ENCODE measurements at places on chromosomes 1 and 21. TPM values are rescaled to one million over a fixed set of nuclear protein-coding genes. Genes with fewer than 3 reads are reported as not detected.

The SPATA6 gene
- 17.3 TPM for polyA plus RNA-seq

The DDR2 gene
- polyA plus RNA-seq, result 22.7 TPM

The TDRD5 gene
- 4.7 TPM for polyA plus RNA-seq

The LCE2B gene
- polyA plus RNA-seq, result not detected

The SLC37A1 gene
- polyA plus RNA-seq, result 5.9 TPM

The NPHS2 gene
- 527 TPM for polyA plus RNA-seq

The CREB3L4 gene
- 37.9 TPM for polyA plus RNA-seq

The EPHB2 gene
- polyA plus RNA-seq, result 9.3 TPM

The CASZ1 gene
- 14.6 TPM for polyA plus RNA-seq

The ALG6 gene
- polyA plus RNA-seq, result 23.6 TPM

The TXNDC12 gene
- polyA plus RNA-seq, result 77.9 TPM

The SPATA21 gene
- polyA plus RNA-seq, result not detected

The GNB1 gene
- 288 TPM for polyA plus RNA-seq

The RBBP5 gene
- polyA plus RNA-seq, result 22.1 TPM

The OR2L3 gene
- polyA plus RNA-seq, result not detected

The HSPB7 gene
- 2.7 TPM for polyA plus RNA-seq

The RHD gene
- polyA plus RNA-seq, result 1.1 TPM

The ERO1B gene
- 13.4 TPM for polyA plus RNA-seq

- DNase-seq, result no peak
These were observed 23.5 kb downstream of the COP1 start for GRCh38 chr1:176183618-176184017.

DNA sequence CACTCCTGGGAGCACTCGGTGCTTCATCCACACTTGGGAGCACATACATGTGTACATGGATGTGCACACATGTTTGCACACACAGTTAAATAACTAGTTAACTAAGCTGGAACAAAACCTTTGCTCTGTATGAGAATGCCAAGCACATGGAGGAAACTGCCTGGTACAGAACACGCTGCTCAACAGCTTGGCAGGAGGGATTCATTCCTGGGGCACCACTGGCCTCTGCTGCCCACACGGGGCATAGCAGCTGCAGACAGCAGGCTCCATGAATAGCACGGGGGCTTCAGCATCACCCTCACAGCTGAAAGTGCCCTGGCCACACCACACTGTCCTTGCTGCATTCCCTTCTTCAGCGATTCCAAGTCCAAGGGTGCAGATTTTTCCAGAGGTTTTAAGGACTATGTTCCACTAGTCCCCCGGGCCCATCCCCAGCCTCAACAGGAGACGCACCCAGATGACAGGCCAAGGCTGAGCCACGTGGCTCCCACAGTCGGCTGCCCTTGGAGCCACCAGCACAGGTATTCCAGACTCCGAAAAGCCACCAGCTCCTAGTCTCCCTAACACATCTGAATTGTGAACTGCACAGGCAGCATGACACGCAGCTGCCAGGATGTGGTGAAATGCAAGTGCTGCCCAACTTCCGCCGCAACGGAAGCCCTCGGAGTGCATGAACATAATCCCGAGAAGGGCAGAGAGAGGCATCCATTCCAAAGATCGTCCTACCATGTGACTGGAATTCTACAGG is 16.9 kb downstream of the NPHP4 start:
- DNase-seq, result no peak

GRCh38 chr1:234619794-234620247 is 9.8 kb upstream of the IRF2BP2 start:
- no peak for DNase-seq

GRCh38 chr1:2481885-2482284 is 5.8 kb downstream of the PLCH2 start:
- no peak for DNase-seq

DNA sequence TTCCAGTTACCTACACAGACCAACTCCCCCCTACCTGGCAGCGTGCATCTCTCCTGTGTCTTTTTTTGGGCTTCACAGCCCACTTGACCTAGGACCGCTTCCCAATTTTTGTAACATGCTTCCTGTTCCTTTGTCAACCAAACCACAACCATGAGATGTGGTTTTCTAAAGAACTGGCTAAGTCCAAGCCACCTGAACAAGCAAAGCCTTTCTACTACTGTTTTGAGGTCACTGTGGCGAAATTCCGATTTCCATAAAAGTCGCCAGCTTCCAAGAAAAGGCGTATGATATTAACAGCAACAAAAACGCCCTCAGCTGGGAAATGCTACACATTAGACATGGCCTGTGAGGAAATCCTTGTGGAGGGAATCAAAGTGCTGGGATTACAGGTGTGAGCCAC is 12.7 kb upstream of the AK2 start:
- no peak for DNase-seq

DNA sequence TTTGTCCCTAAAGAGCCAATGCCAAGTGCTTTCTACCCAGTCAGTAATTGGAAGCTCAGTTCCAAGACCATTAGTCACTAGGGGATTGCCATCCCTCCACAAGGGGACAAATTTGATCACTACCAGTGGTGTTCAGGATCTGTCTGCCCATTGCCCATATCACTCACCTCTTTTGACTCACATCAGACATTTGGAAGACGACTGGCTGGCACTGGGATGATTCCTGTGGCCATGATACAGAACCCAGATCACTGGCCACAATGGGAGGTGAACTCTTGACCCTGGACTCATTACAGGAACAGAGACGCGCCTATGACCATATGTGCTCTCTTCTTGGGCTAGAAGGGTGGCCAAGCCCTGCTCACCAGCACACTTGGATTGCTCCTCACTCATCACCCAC is 71.0 kb downstream of the COLGALT2 start:
- no peak for DNase-seq

- no peak for DNase-seq
These were observed 687 bp downstream of the TGFBR3 start for GRCh38 chr1:91885213-91885715.

DNA sequence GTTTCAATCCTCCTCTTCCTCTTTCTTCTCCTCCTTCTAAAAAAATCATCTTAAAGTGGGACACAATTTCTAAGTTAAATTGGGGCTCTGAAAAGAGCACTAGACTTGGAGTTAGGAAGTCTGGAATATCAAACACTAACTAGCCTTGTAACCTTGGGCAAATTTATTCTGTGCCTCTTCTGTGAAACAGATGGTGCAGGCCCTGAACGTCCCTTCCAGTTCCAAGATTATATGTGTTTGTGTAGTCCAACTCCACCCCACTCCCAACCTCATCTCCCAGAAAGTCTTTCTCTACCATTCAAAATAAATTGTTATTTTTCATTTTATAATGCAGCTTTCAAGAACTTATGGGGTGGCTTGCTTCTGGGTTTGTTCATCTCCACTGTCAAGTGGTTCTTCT is 630.0 kb downstream of the LMO4 start:
- no peak for DNase-seq

GRCh38 chr1:165191087-165191486 is 165.4 kb downstream of the LMX1A start:
- no peak for DNase-seq

- DNase-seq, result no peak
These were observed 1.9 kb upstream of the MYBPH start for GRCh38 chr1:203177470-203178039.

GRCh38 chr1:2528966-2529783 is 888 bp downstream of the HES5 start:
- no peak for DNase-seq

- no peak for DNase-seq
These were observed 3.2 kb upstream of the PRDM16 start for GRCh38 chr1:3065797-3066196.

- DNase-seq, result no peak
These were observed 78.1 kb downstream of the KCNJ15 start for GRCh38 chr21:38334866-38335265.

DNA sequence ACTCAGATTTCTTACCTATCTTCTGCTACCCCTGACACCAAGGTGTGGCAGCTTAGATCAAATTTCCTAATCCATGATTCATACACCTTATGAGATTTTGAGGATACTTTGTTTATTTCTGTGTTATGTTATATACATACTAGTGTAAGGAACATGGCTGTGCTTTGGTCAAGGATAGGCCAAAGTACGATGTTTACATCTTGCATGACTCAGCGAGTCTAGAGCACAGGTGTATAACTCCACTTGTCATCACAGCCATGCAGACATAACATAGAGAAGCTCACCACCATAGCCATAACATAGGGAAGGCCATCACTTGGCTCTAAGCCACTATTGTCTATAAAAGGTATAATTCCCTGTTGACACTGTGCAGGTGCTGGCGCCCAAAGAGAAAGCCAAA is 61.2 kb downstream of the GBP6 start:
- no peak for DNase-seq

- no peak for DNase-seq
These were observed 2.7 kb downstream of the HTR1D start for GRCh38 chr1:23214640-23215039.

GRCh38 chr1:112833806-112834205 is 118.7 kb upstream of the PPM1J start:
- no peak for DNase-seq

GRCh38 chr1:29686012-29686930 is 449.9 kb downstream of the PTPRU start:
- DNase-seq, result no peak

DNA sequence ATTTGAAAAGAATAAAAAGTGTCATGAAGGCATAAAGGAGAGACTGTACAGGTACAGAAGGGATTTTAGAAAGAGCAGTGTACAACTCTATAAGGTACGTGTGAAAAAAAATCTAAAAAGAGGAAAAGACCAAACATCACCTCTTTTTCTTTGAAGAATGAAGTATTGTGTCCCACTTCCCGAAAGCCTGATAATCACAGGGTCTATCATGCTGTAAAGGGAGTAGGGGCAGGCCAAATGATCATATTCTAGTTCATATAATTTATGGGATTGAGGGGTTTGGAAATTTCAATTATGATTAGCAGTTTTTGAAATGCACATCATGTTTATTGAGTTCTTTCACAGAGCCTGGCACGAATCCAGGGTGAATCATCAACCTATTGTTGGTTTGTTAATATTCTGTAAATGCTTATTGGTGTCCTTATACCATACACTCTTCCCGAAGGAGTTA is 910 bp upstream of the RERE start:
- no peak for DNase-seq

DNA sequence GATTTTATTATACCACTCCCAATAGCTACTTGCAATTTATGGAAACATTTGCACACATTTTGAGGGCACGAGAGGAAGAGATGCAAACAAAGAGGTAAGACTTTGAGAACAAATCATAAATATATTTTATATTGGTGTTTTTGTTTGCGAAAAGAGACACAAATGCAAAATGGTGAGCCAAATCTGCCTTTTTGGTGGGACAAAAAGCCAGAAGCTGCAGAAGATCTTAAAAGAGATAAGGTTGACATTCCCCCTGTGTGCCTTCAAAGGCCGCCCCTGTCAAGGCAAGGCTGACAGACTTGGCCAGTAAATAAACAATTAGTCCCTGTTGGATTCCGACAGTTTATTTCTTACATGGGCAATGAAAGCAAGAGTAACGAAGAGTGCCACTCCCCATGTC is 122.8 kb downstream of the LBR start:
- DNase-seq, result no peak

GRCh38 chr1:41378999-41379737 is 17.9 kb downstream of the FOXO6 start:
- no peak for DNase-seq

GRCh38 chr1:202237052-202237451 is 43.5 kb downstream of the LGR6 start:
- DNase-seq, result no peak

DNA sequence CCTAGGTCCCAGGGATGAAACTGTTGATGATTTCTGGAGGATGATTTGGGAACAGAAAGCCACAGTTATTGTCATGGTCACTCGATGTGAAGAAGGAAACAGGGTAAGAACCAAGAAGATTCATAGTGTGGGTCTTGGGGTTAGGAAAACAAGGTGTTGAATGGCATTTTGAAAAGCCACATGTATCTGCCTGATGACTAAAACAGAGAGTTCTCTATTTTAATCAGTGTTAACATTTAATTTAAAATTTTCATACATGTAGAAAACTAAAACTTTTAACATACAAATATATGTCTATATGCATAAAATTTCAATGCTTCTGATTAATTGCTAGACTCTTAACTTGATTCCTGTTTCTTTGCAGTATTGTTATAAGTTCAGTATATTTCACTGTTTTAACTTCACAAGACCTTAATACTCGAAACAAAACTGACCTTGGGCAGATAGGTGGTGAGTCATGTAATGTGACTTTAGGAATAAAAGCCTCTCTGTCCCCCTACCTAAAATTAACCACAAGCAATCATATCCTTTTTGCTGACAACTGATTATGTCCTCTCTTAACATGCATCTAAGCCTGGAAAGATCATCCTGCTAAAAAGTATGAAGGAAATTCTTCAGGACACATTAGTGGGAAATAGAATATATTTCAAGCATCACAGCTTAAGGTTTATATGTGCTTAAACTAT is 95.6 kb downstream of the PTPRC start:
- no peak for DNase-seq

- no peak for DNase-seq
These were observed 53.3 kb upstream of the GJA8 start for GRCh38 chr1:147849098-147849895.

- DNase-seq, result no peak
These were observed 65.3 kb upstream of the MAGI3 start for GRCh38 chr1:113325022-113325421.

DNA sequence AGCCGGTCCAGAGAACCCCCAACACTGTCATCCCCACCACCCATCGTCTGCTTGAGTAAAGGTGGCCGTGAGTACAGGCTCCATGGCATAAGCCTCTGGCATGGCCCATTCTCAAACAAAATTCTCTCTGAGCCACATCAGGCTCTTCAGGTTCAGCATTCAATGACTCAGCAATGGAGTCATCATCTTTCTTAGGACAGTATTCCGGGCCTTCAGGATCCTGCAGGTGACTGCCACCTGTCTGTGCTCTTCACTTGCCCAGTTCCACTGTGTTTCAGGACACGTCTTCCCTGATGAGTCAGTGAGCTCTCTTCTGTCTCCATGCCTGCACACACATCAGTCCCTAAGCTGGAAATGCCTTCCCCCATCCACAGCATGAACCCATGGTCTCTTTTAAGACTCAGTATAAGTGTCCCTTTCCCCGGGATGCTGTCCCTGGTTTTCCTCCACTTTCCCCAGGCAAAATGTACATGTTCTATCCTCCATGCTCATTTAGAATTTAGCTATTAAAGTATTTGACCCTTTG is 81.1 kb upstream of the FGGY start:
- DNase-seq, result no peak
